Esophagus squamous epithelium (tissue), 5 donors: ENCODE measurements at places on chromosomes 12 and 14.

GRCh38 chr12:44677724-44678123 lies 198.4 kb downstream of the NELL2 start:
- no peak for DNase-seq

- no peak for DNase-seq
Measured at GRCh38 chr12:94305130-94305957, 154.3 kb downstream of the CEP83 start.

- DNase-seq = no peak
Measured at GRCh38 chr12:73361864-73362230, 1089.7 kb downstream of the TRHDE start.

DNA sequence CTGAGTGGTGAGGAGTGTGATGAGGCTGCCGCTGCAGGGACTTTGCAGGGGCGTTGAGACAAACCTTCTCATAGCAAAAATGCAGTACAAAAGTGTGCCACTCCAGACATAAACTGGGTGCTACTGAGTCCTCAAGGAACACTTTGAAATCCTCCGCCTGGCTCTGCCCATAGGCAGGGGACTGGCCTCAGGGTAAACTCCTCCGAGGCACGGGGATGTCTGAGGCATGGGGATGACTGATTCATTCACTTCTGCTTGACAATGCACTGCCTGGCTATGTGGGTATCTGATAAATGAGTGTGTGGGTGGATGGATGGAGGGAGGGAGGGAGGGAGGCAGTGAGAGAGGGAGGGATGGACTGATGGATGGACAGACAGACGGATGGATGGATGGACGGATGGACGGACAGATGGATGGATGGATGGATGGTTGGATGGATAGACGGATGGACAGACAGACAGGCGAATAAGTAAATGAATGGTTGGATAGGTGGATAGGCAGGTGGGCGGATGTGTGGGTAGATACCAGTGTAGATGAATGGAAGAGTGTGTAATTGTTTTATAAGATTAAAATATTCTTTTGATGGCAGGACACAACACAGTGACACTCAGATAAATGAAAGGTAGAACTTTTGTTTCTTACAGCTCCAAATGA lies 2.1 kb upstream of the BDKRB2 start:
- DNase-seq = no peak
